ENCODE measurements at places on chromosomes 2 and 18. TPM values are rescaled to one million over a fixed set of nuclear protein-coding genes. Genes with fewer than 3 reads are reported as not detected.

Gene POTEJ
- not detected for total RNA-seq

Gene CD8A
- 1.3 TPM for total RNA-seq

Gene UGT1A5
- not detected for total RNA-seq

Gene TEKT4
- total RNA-seq, result 0.49 TPM

Gene IL36G
- total RNA-seq, result not detected

Gene PAIP2B
- 0.64 TPM for total RNA-seq

Gene GFPT1
- total RNA-seq, result 50.6 TPM

Gene GPATCH11
- 15.7 TPM for total RNA-seq

- DNase-seq, result no peak
Observed at GRCh38 chr2:64779117-64779690, 125.5 kb upstream of the SERTAD2 start.

DNA sequence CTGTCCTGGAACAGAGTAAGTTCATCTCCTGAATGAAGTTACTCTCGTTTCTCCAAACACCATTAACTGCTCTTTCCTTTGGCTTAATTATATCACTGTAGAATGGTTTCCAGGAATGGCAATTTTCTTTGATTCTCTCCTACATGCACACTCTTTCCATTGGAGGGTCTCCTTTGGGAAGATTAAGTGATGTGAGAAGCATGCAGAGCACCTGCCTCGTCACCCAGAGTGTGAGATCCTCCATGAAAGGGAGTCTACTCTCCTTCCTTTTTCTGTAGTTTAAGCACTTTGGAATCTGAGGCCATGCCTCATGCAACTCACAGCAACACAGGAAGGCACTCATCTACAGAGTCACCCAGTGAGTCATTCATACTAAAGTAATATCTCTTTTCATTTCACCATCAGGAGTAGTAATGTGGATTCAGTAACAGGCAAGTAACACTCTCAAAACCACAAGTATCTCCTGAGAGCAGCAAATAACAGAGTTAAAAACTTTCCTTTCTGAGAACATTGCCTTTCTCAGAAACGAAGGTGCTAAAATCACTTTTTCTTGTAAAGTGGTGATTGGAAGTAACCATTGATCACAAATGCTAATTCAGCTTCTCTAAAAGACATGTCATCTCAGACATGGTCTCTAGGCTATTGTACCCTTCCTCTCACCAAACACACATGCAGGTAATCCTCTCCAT is 52.8 kb upstream of the IL1RL1 start:
- DNase-seq, result peak; percentile 82

DNA sequence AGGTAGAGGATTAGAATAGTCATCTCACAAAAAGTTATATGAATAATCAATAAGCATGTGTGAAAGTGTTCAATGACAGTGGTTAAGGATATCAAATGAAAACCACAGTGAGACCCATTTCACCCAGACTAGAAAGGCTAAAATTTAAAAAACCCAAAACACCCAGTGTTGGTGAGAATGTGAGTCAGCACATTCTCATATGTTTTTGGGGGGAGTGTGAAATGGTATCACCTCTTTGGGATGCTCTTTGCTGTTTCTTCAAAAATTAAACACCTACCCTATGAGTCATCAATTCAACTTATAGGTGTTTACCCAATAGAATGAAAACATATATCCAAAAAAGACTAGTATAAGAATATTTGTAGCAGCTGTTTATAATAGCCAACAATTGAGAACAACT is 69.8 kb downstream of the MAP3K20 start:
- no peak for DNase-seq

DNA sequence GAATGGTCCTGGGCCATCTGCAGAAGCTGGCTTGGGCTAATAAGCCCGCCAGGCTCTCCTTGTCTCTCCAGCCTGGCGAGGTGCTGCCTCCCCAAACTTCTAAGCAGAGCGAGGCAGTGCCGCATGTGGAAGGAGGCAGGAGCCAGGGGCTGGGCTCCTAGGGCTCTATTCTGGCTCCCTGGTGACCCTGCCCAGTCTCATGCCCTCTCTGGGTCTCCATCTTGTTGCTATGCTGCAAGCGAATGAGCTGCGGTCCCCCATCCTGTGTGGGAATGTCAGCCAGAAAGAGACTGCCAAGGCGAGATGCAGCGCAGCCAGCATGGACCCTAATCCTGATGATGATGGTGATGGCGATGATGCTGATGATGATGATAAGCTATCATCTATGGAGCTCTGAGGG is 48.7 kb downstream of the TNS1 start:
- DNase-seq, result no peak

- DNase-seq, result no peak
Observed at GRCh38 chr2:144471305-144472045, 48.4 kb downstream of the ZEB2 start.

DNA sequence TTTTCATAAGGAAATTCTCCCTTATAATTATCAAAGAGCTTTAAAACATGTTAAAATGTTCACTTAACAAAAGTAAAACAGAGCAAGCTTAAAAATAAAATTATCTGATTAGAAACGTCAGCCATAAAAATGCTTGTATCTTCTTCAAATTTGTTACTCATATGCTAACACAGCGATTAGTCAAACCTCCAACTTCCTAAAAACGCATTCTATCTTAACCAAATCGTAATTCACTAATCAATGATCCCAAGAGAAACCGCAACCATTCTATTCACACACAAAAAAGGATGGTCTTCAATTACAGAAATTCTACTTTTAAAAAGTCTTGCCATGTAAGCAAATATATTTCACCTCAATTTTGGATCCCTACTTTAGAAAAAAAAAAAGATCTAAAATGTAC is 1.9 kb downstream of the STK17B start:
- DNase-seq, result peak; percentile 31

DNA sequence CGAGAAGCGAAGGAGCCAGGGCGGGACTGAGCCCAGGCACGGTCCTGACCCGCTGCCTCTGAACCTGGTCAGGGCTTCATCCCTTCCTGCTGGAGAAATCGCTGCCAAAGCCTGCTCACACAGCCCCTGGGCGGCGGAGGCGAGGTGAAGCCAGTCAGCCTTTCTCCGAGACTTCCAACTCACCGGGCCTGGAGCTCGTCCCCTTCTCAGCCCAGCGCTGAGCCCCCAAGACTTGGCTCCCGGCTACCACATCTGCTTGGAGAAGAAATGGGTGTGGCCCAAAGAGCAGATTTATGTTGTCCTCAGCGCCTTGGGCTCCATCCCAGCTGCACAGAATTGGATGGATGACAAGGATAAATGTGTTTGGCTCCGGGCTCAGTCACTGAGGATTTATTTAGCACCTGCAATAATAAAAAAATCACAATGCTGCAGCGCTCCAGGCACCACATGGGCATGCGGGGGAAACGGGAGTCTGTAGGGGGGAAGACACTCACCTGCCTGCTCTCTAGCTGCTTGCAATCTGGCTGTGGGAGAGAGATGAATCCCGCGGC is 64.9 kb downstream of the ACTR2 start:
- no peak for DNase-seq

DNA sequence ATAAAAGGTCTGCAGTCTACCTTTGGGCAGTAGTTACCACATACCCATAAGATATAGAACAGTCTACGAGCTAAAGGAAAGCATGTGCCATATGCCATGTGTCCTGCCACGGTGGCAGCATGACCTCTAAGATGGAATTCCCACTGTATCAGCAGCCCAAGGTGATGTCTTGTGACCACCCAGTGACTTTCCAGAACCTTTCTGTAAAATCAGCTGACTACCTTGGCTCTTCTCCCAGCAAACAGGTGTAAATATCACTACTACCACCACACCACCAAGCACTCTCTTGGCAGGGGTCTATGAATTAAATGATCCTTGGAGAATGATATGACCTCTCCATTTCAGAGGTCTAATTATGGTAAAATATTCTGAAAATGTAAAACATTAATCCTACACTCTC is 99.6 kb downstream of the METTL8 start:
- DNase-seq, result no peak

DNA sequence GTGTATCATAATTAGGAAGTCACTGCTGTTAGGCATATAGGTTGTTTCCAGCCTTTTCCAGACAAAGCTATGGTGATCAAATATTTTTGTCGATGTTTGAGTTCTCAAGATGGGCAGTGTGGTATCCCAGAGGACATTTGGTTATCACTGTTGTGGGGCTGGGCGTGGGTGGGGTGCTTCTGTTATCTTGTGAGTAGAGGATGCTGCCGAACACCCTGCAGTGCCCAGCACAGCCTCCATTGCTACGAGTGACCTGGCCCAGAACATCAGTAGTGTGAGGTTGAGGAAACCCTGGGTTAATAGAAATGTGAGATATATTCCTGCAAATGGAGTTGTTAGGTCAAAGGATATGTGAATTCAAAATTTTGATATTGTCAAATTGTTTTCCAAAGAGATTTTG is 33.2 kb downstream of the ZNF236 start:
- DNase-seq, result no peak

- DNase-seq, result no peak
Observed at GRCh38 chr2:168355121-168355520, 101.0 kb upstream of the CERS6 start.

GRCh38 chr2:62814123-62814522 is 108.6 kb downstream of the EHBP1 start:
- no peak for DNase-seq

GRCh38 chr2:18413676-18414396 is 146.6 kb downstream of the RDH14 start:
- peak; percentile 12 for DNase-seq

DNA sequence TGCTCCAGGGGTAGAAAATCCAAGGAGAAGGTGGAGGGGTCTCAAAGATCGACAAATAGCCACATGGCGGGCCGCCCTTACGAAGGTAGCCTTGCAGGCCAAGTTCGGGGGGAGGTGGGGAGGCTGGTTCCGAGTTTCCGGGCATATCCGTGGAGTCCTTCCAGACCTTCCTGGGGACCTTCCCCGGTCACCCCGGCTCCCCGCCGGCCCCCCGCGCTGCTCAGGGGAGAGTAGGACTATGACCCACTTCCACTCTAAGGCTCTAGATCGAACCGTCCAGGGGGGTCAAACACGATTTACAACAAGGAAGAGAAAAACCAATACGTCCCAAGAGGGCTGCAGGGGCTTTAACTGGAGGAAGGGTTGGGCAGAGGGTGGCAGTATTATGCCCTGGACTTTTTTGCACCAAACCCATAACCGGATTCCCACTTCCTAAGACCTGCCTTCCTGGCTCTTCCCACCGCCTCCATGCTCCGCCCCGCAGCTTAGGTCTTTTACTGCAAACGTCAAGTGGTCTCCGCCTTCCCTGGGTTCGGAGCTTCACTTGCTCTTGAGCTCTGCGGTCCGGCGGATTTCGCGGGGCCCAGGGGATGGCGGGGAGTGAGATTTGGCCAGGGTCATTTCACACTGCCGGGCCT is 779 bp upstream of the LYPD6 start:
- no peak for DNase-seq

GRCh38 chr18:79680100-79680879 is 687 bp downstream of the CTDP1 start:
- DNase-seq, result peak; percentile 88

- no peak for DNase-seq
Observed at GRCh38 chr2:102037681-102038080, 45.9 kb downstream of the IL1R2 start.

DNA sequence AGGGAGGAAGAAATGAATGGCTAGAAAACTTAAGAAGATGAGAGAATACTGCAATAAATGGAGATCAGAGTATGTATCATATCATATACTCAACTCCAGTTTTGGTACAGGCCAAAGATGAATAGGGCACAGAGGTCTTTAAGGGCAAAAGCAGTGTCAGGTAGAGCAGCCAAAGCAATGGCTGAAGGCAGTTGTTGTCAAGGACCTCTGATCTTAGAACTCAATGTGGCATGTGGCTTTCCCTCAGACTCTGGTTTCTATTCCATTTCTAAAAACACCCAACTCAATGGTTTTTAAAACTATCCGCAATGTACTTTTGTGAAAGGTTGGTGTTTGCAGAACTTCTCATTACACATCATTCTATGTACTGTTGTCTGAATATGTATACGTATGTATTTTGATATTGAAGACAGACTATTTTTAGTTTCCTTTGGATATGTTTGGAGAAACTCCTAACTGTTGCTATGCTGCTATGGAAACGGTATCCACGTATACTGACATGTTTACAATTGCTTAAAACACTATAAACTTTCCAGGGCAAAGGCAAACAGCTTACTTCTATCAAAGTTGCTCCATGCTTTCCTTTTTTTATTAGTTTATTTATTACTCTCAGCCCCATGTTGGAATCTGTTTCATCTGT is 58.1 kb upstream of the PELI1 start:
- DNase-seq, result no peak

DNA sequence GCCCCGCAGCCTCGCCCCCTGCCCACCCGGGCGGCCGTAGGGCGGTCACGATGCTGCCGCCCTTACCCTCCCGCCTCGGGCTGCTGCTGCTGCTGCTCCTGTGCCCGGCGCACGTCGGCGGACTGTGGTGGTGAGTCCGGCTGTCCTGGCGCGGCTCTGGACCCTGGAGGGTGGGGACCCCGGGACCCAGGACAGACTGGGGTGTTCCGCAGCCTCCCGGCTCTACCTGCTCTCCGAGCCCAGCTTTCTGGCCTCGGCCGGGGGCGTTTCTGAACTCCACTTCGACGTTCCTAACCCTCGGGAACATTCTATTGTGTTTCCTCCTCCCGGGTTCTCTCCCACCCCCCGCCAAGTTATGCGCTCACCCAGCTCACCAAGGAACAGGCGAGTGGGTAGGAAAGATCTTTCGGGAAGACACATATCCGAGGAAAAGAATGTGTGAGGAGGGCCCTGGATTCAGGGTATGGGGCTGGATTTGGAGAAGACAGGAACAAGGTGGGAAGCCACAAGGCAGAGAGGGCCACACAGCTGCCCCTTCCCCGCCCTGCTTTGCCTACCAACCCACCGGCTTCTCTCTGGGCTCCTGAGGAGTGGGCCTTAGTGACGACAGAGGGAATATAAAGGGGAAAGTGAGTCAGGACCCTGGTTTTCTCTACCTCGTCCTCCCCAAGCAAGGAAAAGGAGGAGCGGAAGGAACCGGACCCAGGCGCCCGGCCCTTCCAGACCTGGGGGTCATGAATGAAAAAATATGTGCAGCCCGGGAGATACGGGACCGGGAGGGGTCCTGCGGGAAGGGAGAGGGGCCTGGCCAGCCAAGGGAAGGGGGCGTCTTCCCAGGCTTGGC is 605 bp downstream of the WNT6 start:
- DNase-seq, result no peak

GRCh38 chr2:134301099-134301927 is 47.4 kb downstream of the MGAT5 start:
- DNase-seq, result no peak

GRCh38 chr2:62114564-62114963 is 81.4 kb upstream of the B3GNT2 start:
- DNase-seq, result no peak
